Activated T-cell treated with anti-CD3 and anti-CD28 coated beads, Interleukin-2, amount 50 U/mL, for 24 hours (primary cell): ENCODE measurements at places on chromosomes 2 and 18.

DNA sequence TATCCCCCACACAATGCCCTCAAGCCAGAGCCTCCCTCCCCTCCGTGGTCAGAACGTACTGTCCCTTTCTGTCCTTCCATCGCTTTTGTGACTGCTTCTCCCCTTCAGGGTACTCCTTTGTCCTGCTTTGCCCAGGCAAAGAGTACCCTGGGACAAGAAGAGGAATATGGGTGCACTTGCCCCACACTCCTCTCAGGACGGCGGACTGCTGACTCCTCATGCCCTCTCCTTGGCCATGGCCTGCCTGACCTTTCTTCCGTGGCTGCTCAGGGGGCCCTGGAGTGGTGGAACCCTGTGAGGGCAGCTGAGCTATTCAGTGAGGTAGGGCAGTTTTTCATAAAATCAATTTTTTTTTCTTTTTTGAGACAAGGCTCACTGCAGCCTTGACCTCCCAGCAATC lies 18.7 kb downstream of the C2orf74 start:
- DNase-seq = no peak

DNA sequence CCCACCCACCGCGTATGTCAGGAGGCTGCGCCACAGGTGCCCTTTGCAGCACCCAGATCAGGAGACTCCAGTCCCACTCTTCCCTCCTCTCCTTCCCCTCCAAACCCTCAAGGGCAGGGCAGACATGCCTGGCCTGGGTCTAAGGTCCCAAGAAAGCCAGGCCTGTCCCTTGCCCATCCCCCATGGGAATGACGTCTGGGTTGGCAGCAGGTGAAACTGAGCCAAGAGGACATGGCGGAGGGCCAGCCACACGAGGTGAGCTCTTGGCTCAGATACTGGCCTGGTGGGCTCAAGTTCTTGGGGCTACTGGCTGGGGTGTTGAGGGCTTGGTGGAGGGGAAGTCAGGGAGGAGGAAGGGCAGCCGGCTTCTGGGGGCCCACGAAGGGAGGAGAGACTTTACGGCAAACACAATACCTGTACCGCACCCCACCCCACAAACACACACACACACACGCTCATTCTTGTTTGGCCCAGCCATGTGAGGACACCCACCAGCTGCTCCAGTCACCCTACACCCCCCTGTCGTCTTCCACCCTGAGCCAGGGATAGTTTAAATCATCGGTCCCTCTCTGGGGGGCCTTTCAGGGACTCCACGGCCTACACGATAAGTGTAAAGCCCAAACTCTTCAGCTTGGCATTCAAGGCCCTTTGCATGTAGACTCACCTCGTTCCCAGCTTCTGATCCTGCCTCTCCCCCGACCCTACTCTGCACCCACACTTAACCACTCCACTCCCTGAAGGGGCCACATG lies 24.1 kb upstream of the TNS1 start:
- peak; percentile 9 for DNase-seq

DNA sequence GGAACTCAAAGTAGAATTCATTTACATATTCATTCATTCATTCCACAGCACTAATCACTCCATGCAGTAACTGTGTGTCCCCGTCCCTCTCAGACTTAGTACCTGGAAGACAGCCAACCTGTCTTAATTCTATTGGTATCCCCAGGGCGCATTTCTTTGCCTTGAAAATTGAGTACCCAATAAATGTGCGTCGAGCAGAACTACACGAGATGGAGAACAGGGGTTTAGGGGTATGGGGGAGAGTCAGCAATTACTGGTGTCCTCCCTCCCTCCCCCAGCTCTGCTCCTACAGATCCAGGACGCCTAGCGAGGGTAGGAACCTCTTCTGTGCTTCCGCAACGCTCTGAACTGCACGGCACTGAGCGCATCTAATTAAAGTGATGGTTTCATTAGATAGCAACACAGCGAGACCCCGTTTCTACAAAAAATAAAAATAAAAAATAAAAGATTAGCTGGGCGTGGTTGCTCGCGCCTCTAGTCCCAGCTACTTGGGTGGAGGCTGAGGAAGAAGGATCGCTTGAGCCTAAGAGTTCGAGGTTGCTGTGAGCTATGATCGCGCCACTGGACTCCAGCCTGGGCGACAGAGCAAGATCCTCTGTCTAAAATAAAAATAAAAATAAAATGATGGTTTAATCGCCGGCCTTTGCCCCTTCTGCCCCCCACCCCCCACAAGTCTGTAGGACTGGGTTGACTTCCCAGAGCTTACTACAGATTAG lies 614 bp upstream of the FKBP1B start:
- DNase-seq = no peak

GRCh38 chr18:65235966-65236624 lies 514.7 kb upstream of the CDH7 start:
- DNase-seq = no peak

GRCh38 chr2:56450047-56450446 lies 266.3 kb downstream of the CCDC85A start:
- DNase-seq = no peak

GRCh38 chr18:515156-515815 lies 14.8 kb upstream of the COLEC12 start:
- no peak for DNase-seq
